ENCODE measurements at places on chromosomes 6 and 20. TPM values are rescaled to one million over a fixed set of nuclear protein-coding genes. Genes with fewer than 3 reads are reported as not detected.

Gene CYP24A1
- not detected for total RNA-seq

Gene ZC2HC1B
- total RNA-seq = not detected

DNA sequence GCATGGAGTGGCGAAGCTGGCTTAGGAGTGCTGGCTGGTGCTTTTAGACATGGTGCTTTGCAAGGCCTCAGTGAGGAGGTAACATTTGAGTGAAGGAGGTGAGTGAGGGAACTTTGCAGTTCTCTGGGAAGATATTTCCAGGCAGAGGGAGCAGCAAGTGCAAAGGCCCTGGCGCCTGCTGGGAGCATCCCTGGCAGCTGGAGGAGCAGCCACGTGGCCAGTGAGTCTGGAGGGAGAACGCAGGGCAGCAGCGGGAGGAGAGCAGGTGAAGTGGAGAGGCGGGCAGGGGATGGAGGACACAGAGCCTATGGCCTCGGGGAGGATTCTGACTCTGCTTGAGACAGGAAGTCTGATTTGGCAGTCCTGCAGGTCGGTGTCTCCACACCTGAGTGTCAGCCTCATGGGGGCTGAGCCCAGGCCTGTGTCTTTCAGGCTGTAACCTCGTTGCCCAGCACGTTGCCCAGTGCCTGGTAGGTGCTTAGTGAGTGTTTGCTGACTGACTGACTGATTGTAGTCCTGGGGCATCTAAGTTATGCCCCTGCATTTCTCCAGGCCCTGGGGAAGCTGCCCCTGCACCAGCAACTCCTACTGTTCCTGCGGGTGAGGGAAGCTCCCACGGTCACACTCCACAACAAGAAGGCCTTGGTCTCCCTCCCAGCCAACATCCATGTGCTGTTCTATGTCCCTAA, 11.0 kb upstream of the BPIFB4 start:
- no peaks in the 10 kb centered on the region for H3K36me3 ChIP-seq
- no peak overlapping the region for H3K4me3 ChIP-seq
- H3K27me3 ChIP-seq = peaks cover 3% of the 10 kb centered on the region

- no peaks in the 10 kb centered on the region for H3K4me1 ChIP-seq
- H3K4me3 ChIP-seq = no peak overlapping the region
- no peak overlapping the region for H3K27ac ChIP-seq
- no peak for DNase-seq
- H3K27me3 ChIP-seq = no peaks in the 10 kb centered on the region
- H3K36me3 ChIP-seq = no peaks in the 10 kb centered on the region
Observed at GRCh38 chr20:37677969-37678861, 15.6 kb upstream of the CTNNBL1 start.

GRCh38 chr6:123016431-123017103, 20.5 kb downstream of the CLVS2 start:
- H3K27ac ChIP-seq = no peak overlapping the region
- H3K4me3 ChIP-seq = no peak overlapping the region
- H3K4me1 ChIP-seq = no peaks in the 10 kb centered on the region
- no peaks in the 10 kb centered on the region for H3K36me3 ChIP-seq

DNA sequence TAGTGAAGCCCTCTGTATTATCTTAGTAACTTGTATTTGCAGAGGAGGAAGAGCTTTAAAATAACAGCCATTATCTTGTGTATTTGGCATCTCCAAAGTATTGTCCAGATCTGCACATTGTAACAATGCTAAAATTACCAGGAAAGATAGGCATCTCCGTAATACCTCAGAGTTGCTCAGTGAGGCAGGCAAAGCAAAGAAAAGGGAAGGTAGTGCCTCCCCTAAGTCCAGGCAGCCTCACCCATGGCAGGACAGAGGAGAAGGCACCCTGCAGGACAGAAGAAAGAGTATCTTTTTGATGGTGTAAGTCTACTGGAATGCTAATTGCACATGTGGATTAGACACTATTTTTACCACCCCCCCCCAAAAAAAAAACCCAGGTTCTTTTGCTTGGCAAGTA, 13.6 kb upstream of the SSTR4 start:
- no peak for DNase-seq
- H3K27ac ChIP-seq = no peak overlapping the region

- no peak overlapping the region for H3K27ac ChIP-seq
- H3K27me3 ChIP-seq = no peaks in the 10 kb centered on the region
- no peaks in the 10 kb centered on the region for H3K36me3 ChIP-seq
- H3K4me1 ChIP-seq = no peaks in the 10 kb centered on the region
Observed at GRCh38 chr6:22367346-22367745, 70.5 kb upstream of the PRL start.

DNA sequence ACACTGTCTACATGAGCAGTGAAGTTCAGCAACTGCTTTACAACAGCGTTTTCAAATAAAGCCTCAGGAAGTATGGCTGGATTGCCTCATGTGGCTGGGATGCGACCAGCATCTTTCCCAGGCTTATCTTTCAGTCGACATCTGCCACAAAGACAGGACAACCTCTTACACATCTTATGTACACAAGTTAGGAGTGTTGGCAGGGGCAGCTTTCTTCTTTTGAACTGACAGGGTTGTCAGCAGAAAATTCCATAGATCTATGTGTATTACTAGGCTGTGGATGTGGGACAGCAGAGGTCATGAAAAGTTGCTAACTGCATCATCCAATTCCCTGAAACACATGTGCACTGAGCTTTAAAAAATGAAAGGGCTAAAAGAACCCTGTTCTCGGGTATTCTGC, 48.1 kb downstream of the PLAGL1 start:
- H3K4me3 ChIP-seq = no peak overlapping the region
- no peak for DNase-seq
- H3K4me1 ChIP-seq = peaks cover 21% of the 10 kb centered on the region
- no peak overlapping the region for H3K27ac ChIP-seq

DNA sequence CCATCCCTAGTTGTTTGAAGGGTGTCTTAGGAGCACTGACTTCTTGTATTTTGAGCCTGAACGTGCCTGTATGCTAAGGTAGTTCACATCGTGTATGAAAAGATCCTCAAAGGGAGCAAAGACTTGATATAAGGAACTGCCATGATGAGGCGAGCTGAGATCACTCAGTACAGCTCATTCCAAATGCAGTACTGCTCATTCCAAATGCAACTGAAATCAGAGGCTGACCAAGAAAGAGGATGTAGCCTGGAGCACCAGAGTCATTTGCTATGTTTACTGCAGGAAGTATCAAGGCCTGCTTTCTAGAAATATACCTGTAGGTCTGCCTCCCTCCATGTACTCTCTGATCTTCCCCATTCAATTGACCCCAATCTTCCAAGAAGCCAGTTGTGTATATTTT, 832.2 kb downstream of the EYS start:
- DNase-seq = no peak
- no peaks in the 10 kb centered on the region for H3K4me1 ChIP-seq
- H3K36me3 ChIP-seq = no peaks in the 10 kb centered on the region
- no peaks in the 10 kb centered on the region for H3K27me3 ChIP-seq
- H3K4me3 ChIP-seq = no peak overlapping the region

GRCh38 chr6:149969635-149970034, 5.9 kb downstream of the ULBP1 start:
- peaks cover 8% of the 10 kb centered on the region for H3K27me3 ChIP-seq
- H3K4me3 ChIP-seq = no peak overlapping the region
- H3K36me3 ChIP-seq = no peaks in the 10 kb centered on the region
- no peak overlapping the region for H3K27ac ChIP-seq
- DNase-seq = no peak
- H3K4me1 ChIP-seq = no peaks in the 10 kb centered on the region

DNA sequence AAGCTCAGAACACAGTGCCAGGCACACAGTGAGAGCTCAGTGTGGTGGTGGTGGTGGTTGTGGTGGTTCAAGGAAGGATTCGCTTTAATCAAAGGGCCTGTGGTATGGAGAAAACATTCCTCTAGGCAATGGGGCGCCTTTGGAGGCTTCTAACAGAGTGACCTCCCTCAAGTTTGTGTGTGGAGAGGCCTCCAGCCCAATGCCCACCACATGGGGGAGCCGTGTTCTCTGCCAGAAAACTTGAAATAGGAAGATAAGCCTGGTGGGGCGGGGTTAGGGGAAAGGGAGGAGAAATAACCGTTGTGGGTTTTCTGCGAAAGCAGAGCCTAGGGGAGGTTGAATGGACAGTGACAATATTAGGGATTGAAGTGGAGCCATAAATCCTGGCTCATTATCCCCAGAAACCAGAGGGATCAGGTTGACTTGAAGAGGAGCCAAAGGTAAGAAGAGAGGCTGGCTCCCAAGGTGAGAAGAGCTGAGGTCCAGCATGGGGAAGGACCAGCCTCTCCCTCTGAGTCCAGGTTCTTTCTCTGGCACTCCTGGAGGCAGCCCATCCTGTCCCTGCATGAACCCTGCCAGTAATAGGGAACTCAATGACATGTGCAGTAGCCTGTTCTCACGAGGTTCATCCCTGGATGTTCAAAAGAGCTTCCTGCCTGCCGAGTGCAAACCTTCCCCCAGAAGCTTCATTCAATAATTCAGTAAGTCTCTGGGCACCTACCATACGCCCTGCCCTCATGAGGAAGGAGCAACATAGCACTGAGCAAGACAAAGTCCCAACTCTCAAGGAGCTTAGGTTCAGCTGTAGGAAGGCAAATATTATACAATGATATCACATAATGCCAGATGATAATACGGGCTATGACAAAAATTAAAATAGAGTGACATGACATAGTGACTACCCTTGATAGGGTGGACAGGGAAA, 51.4 kb downstream of the TGM2 start:
- no peak overlapping the region for H3K4me3 ChIP-seq
- H3K4me1 ChIP-seq = peaks cover 29% of the 10 kb centered on the region
- peak; percentile 33 for DNase-seq
- no peaks in the 10 kb centered on the region for H3K27me3 ChIP-seq
- no peaks in the 10 kb centered on the region for H3K36me3 ChIP-seq

All from adrenal gland (tissue), 19 donors.